ENCODE measurements at places on chromosomes 16 and 17. TPM values are rescaled to one million over a fixed set of nuclear protein-coding genes. Genes with fewer than 3 reads are reported as not detected.

MT1M gene
- total RNA-seq: 12.5 TPM

AP2B1 gene
- 44.3 TPM for total RNA-seq

GCSH gene
- total RNA-seq: 12.1 TPM

HES7 gene
- 1.5 TPM for total RNA-seq

TLCD1 gene
- total RNA-seq: 9.4 TPM

EVI2B gene
- not detected for total RNA-seq

ASGR1 gene
- total RNA-seq: 0.64 TPM

WDR81 gene
- total RNA-seq: 24.6 TPM

SPNS3 gene
- not detected for total RNA-seq

PKD1 gene
- 74.2 TPM for total RNA-seq

PRRT2 gene
- total RNA-seq: not detected

C17orf113 gene
- total RNA-seq: 0.48 TPM

MT4 gene
- not detected for total RNA-seq

KCTD11 gene
- 28.1 TPM for total RNA-seq

TMEM235 gene
- total RNA-seq: not detected

ZNF750 gene
- total RNA-seq: 9.2 TPM

SBK1 gene
- 0.48 TPM for total RNA-seq

STH gene
- total RNA-seq: not detected

DNASE1L2 gene
- total RNA-seq: not detected

ABCA10 gene
- 0.85 TPM for total RNA-seq

SLC12A3 gene
- total RNA-seq: 0.96 TPM

TAC4 gene
- total RNA-seq: not detected

DLX3 gene
- total RNA-seq: under 0.01 TPM

TBC1D3E gene
- total RNA-seq: not detected

CDRT15 gene
- not detected for total RNA-seq

ADAD2 gene
- total RNA-seq: not detected

AOC3 gene
- total RNA-seq: 0.24 TPM

TOX3 gene
- total RNA-seq: not detected

PLXDC1 gene
- total RNA-seq: not detected

CCL22 gene
- total RNA-seq: not detected

CRHR1 gene
- not detected for total RNA-seq

PMFBP1 gene
- total RNA-seq: 1.3 TPM

SLC6A4 gene
- total RNA-seq: not detected

ZG16 gene
- total RNA-seq: not detected

WNT9B gene
- total RNA-seq: not detected

KCNG4 gene
- not detected for total RNA-seq

CIBAR2 gene
- not detected for total RNA-seq

EPOP gene
- total RNA-seq: 6.0 TPM

TNS4 gene
- 56.5 TPM for total RNA-seq
